ENCODE measurements at places on chromosomes 11 and 22.

DNA sequence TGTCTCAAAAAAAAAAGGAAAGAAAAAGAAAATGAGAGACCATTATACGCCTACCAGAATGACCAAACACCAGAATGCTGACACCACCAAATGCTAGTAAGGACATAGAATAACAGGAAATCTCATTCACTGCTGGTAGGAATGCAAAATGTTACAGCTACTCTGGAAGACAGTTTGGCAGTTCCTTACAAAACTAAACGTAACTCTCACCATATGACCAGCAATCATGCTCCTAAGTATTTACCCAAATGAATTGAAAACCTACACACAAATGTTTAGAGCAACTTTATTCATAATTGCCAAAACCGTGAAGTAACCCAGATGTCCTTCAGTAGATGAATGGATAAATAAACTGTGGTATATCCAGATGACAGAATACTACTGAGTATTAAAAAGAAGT, 7.2 kb downstream of the CHKA start:
- no peak for DNase-seq

GRCh38 chr11:132992838-132993631, 539.3 kb downstream of the OPCML start:
- DNase-seq, result no peak

DNA sequence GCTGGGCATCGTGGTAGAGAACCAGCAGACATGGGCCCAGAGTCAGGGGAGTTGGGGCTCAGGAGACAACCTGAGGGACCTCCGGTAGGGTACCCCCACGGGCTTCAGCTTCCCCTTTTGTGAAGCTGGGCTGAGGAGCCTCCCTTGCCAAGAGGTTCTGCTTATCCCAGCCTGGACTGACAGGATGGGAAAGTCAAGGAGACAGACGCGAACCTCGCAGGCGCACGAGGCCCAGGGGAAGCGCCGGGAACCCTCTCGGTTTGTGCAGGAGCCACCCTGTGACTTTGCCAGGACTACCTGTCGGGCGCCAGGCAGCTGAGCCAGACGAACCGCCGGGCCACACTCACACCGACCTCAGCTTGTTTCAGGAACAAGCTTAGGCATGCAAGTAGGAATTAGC, 566.1 kb downstream of the BRD1 start:
- peak; percentile 71 for DNase-seq

DNA sequence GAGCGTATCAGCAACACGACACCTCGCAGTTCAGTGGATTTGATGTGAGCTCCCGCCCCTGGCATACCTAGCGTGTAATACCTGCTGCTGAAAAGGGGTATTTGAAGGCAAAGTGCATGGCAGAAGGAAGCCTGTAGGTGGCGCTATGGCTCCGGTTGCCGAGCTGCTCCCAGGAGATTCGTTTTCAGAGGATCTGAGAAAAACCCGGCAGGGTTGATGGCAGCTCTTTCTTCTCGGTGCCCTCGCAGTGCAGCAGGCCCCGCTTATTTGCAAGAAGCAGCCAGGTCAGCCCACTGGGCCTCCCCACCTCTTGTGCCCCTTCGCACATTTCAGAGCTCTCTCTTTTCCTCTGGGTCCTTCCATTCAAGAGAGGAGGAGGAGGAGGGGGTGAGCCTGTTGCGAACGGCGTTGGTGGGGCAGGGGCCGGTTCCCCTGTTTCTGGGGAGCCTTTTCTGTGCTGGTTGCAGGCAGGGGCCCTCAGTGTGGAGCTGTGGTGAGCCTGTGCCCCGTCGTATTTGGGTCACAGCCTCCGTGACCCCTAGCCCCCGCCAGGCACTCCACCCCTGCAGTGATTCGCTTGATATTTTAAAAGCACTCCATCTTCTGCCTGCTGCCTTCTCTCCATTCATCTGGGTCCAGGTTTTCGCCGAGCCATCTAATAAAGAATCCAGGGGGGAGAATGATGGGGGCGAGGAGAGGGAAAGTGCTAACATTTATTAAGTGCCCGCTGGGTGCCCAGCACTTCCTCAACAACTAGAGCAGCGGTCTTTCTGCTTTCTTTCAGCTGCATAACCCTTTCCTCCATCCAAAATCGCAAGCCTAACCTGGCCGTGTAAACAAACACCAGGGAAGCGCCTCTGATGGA, 85.3 kb upstream of the SYT13 start:
- peak; percentile 87 for DNase-seq

DNA sequence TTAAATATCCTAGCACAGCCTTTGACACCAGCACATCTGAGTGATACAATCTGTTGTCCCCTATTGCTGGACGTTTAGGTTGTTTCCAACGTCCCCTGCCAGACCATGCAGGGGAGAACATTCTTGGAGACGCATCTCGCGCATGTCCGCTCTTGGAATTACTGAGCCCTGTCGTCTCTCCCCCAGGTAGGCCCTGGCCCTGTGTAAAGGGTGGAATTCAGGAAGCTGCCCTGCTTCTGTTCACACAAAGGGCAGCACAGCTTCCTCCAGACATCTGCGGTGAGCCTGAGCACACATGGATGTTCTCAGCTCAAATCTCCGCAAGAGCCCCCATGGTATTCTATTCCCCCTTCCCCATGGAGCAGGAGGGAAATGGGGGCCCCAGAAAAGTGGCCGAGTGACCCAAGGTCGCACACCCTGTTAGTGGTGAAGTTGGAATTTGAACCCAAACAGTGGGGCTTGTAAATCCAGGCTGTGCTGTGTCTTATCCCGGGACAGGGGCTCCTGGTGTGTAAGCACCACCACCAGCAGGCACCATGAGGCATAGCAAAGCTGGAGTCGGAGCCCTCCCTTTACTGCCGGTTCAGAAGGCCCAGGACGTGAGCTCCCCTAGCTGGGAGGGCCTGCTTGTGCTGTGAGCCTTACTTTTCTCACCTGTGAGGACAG, 5.0 kb upstream of the FGF19 start:
- no peak for DNase-seq

All from mesenteric fat pad (tissue), 1 donor.